Pancreas (tissue), 10 donors: ENCODE measurements at places on chromosomes 3 and 15. TPM values are rescaled to one million over a fixed set of nuclear protein-coding genes. Genes with fewer than 3 reads are reported as not detected.
A peak's percentile ranks its signal among the peaks of the same experiment; 100 is the strongest.

C15orf61 gene
- 5.2 TPM for total RNA-seq

TIMP4 gene
- total RNA-seq, result 1.1 TPM

- peaks cover 18% of the 10 kb centered on the region for H3K4me1 ChIP-seq
- DNase-seq, result no peak
- H3K4me3 ChIP-seq, result no peak overlapping the region
- H3K27me3 ChIP-seq, result no peaks in the 10 kb centered on the region
- no peaks in the 10 kb centered on the region for H3K36me3 ChIP-seq
These were observed 9.9 kb downstream of the FILIP1L start for GRCh38 chr3:100104442-100104798.

DNA sequence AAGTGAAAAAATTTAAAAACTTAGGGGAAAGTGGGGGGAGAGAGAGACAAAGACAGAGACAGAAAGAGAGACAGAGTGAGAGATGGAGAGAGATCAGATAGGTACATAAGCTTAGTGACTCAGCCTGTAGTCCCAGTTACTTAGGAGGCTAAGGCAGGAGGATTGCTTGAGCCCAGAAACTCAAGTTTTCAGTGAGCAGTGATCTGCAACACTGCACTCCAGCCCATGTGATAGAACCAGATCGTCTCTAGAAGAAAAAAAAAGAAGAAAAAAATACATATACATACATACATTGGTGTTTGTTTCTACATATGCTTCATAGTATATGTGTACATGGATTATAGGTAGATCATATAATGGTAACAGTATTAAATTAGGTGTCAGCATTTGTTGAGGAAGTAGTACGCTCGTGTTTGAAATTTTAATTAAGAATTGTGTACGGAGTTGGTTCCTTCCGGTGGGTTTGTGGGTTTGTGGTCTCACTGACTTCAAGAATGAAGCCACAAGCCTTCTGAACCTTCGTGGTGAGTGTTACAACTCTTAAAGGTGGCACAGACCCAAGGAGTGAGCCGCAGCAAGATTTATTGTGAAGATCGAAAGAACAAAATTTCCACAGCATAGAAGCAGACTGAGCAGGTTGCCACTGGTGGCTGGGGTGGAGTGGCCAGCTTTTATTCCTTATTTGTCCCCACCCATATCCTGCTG, 38.3 kb upstream of the SNRPN start:
- H3K27me3 ChIP-seq, result no peaks in the 10 kb centered on the region
- no peak for DNase-seq
- H3K4me3 ChIP-seq, result no peak overlapping the region
- H3K36me3 ChIP-seq, result no peaks in the 10 kb centered on the region

- H3K4me3 ChIP-seq, result no peak overlapping the region
- H3K4me1 ChIP-seq, result no peaks in the 10 kb centered on the region
- H3K36me3 ChIP-seq, result no peaks in the 10 kb centered on the region
- H3K27me3 ChIP-seq, result no peaks in the 10 kb centered on the region
These were observed 24.2 kb downstream of the TRIM71 start for GRCh38 chr3:32841867-32842470.

GRCh38 chr3:48013288-48013980, 2.8 kb downstream of the MAP4 start:
- peak overlapping the region; percentile 77 for H3K27ac ChIP-seq
- DNase-seq, result no peak
- no peak overlapping the region for H3K4me3 ChIP-seq
- H3K36me3 ChIP-seq, result no peaks in the 10 kb centered on the region

DNA sequence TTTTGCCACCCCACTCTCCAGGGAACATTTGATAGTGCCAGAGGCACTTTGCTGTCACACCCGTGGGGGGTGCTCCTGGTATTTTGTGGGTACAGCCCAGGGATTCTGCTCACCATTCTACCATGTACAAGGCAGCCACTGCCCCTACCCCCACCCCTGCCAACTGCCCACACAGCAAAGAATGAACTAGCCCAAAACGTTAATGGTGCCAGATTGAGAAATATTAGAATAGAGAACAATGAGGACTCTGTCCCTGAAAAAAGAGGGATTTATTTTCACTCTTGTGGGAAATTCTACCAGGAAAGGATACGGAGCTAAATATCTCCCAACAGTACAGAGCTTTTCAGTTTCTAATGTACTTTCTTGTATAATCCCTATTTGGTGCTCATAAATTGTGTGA, 154.5 kb upstream of the SUCLG2 start:
- no peak for DNase-seq
- no peaks in the 10 kb centered on the region for H3K27me3 ChIP-seq
- H3K4me3 ChIP-seq, result no peak overlapping the region
- H3K27ac ChIP-seq, result no peak overlapping the region

- H3K4me1 ChIP-seq, result no peaks in the 10 kb centered on the region
- H3K4me3 ChIP-seq, result no peak overlapping the region
- no peak overlapping the region for H3K27ac ChIP-seq
- no peaks in the 10 kb centered on the region for H3K27me3 ChIP-seq
- DNase-seq, result no peak
These were observed 15.5 kb upstream of the EHD4 start for GRCh38 chr15:41987925-41988275.
